ENCODE measurements at places on chromosomes 3 and 15. TPM values are rescaled to one million over a fixed set of nuclear protein-coding genes. Genes with fewer than 3 reads are reported as not detected.

MPI gene
- 24.1 TPM for total RNA-seq

NR2E3 gene
- total RNA-seq: 0.09 TPM

PLD1 gene
- total RNA-seq: 8.1 TPM

PIK3CB gene
- total RNA-seq: 18.9 TPM

CELF6 gene
- total RNA-seq: not detected

ILDR1 gene
- total RNA-seq: not detected

IREB2 gene
- total RNA-seq: 34.7 TPM

GHSR gene
- not detected for total RNA-seq

CYP8B1 gene
- not detected for total RNA-seq

C2CD4A gene
- 0.14 TPM for total RNA-seq

IL16 gene
- total RNA-seq: 0.29 TPM

NLGN1 gene
- total RNA-seq: not detected

TSEN2 gene
- total RNA-seq: 19.8 TPM

RCCD1 gene
- total RNA-seq: 36.3 TPM

AADACL2 gene
- not detected for total RNA-seq

SCN11A gene
- total RNA-seq: not detected

A4GNT gene
- not detected for total RNA-seq

RARRES1 gene
- 9.2 TPM for total RNA-seq
